ENCODE measurements at places on chromosomes 1 and 21.

- no peak for DNase-seq
These were observed 187.3 kb upstream of the GALNT2 start for GRCh38 chr1:229879746-229880145.

DNA sequence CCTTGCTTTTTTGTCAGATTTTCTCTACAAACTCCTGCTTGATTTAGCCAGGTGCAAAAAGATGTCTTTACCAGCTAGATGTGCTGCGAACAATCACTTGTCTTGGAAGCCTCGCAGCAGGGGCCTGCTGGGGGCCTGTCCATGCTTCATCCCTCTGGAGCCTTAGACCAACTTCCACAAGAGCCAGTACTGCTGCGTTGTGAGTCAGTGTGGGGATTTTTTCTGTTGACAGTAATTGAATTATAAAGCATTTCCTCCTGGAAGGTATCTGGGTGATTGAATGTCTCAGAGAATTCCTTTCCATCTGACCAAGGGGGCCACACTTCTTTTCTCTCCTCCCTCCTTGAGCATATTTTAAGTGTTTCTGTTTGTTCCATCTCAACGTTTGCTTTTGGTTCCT lies 40.4 kb upstream of the LDLRAP1 start:
- no peak for DNase-seq

DNA sequence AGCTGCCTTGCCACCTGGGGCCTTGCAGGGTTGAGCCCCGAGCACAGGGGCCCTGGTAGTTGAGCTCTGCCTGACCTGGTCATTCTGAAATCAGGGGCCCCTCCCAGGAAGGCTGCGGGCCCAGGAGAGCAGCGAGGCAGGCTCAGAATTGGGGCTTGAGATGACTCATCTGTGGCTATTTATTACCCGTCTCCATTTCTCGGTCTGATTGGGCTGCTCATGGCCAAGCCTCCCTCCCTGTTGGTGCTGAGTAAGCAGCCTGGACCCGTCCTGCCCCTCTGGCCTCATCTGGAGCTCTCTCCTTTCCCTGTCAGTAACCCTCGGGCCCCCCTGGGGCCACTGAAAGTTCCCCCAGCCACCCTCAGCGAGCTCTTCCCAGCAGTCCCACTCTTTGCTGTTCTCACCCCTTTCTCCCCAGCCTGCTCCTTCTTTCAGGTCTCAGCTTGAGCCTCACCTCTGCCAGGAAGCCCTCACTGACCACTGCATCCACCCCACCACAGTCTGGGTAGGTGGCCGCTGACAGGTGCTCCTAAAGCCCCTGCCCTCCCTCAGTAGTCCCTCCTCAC lies 11.0 kb upstream of the TNFRSF8 start:
- DNase-seq = no peak

GRCh38 chr1:203839081-203839480 lies 22.3 kb upstream of the SNRPE start:
- DNase-seq = no peak
